ENCODE measurements at places on chromosomes 16 and 17.
A peak's percentile ranks its signal among the peaks of the same experiment; 100 is the strongest.

- no peak for DNase-seq
These were observed 13.3 kb downstream of the USP10 start for GRCh38 chr16:84712801-84713775.

DNA sequence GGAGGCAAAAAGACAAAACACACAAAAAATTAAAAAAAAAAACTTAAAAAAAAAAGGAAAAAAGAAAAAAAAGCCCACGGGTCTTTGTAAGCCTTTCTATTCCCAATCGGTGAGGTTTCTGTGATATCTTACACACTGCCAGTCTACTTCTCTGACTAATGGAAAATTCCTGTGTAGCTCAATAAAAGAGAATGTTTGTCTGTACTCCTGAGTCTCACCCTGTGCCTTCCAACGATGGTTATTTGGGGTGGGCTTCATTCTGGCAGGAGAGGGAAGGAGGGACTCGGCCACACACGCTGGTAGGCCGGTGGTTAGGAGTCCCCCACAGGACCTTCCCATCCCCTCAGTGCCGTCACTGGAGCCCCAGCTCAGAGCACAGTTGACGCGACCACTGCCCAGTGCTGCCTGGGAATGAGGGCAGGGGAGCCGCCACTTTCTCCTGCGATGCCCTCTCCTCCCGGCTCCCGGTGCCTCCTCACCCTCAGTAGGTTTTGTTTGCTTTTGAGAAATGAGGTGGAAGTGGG, 68.0 kb downstream of the AMFR start:
- DNase-seq, result peak; percentile 66

GRCh38 chr16:70753228-70753627, 47.7 kb downstream of the VAC14 start:
- DNase-seq, result no peak

DNA sequence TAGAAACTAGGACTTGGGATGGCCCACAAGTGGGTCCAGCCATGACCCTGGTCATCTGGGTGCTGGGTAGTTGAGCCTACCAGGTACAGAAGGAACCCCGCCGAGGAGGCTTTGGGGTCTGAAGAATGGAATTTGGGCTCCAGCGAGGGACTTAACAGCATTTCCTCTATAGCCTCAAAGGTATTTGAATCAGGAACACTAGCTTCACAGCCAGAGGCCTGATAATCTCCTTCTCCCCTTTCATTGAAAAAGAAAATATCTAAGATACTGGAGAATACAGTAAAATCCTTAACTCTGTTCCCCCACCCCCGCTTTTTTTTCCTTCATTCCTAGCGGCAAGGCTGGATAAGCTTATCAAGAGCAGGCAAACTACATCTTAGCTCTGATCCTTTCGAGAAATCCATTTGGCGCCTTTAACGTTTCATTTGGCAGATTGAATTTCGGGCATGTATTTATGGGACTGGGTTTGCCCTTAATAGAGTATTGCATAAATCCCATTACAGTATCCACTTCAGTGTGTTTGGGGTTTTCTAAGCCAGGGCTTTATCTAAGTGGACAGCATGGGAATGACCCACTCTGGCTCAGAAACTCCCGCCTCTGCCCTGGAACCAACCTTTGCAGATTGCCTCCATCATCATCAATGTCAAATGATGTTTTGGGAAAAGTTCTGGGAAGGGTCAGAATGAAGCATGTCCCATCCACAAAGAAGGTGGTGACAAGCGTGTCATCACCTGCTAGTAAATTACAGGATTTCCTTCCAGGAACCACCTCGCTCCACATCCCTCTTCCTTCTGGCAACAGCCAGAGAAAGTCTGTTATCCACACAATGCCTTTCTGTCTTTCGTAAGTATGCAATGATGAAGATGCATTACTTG, 36.9 kb downstream of the XYLT1 start:
- DNase-seq, result peak; percentile 50

DNA sequence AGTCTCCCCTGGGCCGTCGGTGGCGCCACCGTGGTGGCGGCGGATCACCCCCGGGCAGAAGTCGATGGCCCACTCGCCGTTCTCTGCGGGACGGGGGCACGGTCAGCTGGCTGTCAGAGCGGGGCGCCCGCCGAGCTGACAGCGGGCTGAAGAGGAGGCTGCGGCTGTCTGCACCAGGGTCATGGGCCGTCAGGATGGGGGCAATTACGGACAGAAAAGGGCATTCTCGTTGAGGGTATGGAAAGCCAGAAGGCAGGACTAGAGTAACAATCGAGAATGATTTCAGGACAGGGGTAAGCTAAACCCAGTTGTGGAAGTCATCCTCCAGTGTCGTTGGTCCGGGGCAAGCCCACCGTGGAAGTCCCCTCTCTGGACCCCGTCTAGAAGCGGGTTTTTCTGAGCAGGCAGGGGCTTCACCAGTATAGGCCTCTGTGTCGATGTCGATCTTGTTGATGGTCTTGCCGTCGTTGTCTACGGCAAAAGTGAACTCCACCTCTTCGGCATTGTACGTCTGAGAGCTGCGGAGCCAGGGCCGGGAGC, 1.7 kb downstream of the CHRNE start:
- DNase-seq, result no peak

DNA sequence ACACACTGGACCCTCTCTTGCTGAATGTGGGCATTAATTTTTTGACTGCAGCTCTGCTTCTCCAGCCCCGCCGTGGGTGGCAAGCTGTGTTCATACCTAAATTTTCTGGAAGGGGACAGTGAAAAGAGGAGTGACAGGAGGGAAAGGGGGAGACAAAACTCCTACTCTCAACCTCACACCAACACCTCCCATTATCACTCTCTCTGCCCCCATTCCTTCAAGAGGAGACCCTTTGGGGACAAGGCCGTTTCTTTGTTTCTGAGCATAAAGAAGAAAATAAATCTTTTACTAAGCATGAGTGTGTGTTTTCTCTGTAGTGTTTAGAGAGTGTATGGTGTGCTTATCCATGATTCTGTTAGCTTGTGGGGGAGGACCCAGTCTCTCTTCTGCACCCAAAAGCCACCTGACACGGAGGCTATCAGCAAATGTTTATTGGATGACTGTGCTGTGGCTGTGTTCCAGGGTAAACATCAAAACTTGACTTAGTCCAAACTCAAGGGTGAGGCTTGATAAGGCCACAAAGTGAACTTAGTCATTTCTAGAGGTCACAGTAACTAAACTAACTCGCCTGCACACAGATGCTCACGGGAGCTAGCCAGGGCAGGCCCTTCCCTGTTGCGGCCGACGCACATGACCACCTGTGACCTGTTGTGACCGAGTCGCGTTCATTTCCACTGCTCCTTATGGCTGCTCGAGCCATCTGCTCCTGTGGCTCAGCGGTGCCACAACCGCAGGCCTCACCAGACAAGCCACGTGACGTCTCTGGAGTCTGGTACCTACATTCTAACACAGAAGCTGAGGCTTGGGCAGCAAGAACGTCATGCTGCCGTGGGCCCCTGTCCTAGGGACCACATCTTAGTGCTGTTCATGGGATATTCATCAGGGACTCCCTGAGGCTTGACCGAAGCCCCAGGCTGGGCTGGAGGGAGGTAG, 9.8 kb upstream of the MED11 start:
- DNase-seq, result no peak

- no peak for DNase-seq
These were observed 599 bp downstream of the TOP3A start for GRCh38 chr17:18314059-18314730.

DNA sequence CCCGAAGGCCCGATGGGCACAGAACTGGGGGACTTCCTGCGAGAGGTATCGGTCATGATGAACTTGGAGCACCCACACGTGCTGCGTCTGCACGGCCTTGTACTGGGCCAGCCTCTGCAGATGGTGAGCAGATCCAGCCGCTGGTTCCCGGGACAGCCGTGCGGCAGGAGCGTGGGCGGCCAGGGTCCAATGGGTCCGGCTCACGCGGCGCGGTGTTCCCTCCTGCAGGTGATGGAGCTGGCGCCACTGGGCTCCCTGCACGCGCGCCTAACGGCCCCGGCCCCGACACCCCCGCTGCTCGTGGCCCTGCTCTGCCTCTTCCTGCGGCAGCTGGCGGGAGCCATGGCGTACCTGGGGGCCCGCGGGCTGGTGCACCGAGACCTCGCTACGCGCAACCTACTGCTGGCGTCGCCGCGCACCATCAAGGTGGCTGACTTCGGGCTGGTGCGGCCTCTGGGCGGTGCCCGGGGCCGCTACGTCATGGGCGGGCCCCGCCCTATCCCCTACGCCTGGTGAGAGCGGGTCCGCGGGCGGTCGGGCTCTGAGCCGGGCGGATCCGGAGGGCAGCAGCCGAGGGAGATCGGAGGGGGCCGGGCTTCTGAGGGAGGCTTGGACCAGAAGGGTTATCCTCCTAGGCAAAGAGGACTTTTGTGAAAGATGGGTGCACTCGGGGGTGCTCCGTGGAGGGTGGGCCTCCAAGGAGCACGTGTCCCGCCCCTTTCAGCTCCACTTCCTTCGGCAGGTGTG, 3.0 kb downstream of the TNK1 start:
- DNase-seq, result peak; percentile 26

DNA sequence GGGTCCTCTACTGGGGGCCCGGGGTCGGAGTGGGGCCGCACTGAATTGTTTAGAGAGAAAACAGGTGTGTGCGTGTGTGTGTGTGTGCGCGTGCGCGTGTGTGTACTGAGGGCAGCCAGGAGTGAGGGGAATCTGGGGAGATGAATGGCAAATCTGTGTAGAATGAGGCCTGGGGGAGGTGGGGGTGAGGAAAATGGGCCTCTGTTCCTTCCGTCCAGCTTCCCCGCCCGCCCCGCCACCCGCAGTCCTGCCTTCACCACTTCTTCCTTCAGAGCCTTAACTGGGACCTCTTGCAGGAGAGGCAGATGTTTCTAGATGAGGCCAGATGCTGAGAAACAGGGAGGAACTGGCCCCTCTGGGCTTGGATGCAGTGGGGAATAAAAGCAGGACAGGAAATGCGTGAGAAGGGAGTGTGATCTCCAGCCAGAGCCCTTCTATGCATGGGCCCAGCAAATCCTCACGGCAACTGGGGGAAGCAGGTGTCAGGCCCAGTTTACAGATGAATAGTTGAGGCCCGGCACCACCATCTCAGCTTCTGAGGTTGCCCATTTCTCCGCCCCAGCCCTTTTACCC, 29.7 kb upstream of the NGFR start:
- DNase-seq, result no peak

DNA sequence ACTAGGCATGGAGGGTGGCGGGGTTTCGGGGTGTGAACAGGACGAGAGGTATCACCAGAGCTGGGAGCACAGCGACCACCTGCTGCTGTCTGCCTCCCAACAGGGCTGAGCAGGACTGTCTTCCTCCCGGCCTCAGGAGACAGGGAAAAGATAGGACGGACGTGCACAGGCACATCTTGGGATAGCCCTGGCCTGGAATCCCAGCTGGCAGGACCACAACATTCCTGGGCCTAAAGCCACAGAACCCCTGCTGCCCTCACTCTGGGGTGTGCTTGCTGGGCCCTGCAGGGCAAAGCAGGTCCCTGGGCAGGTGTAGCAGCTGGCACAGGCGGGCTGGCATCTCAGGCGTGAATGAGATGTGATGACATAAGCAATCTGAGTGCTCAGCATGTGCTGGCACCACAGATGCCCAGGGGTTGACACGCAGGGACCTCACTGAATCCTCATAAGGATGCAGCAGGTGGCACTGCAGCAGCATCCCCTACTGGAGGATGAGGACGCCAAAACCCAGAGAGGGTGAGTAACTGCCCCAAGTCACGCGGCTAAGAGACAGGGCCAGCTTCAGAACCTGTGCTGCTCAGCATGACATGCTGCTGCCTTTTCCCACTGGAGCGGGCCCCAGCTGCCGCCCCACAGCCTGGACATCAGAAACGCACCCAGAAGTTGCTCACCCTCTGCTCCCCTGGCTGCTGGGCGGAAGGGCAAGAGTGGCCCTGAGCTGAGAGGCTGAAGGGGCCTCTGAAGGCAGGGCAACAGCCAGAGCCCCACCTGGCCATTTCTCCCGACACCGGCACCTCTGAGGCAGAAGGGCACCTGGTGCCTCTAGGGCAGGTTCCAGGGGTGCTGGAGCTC, 7.1 kb downstream of the CORO7 start:
- DNase-seq, result no peak

DNA sequence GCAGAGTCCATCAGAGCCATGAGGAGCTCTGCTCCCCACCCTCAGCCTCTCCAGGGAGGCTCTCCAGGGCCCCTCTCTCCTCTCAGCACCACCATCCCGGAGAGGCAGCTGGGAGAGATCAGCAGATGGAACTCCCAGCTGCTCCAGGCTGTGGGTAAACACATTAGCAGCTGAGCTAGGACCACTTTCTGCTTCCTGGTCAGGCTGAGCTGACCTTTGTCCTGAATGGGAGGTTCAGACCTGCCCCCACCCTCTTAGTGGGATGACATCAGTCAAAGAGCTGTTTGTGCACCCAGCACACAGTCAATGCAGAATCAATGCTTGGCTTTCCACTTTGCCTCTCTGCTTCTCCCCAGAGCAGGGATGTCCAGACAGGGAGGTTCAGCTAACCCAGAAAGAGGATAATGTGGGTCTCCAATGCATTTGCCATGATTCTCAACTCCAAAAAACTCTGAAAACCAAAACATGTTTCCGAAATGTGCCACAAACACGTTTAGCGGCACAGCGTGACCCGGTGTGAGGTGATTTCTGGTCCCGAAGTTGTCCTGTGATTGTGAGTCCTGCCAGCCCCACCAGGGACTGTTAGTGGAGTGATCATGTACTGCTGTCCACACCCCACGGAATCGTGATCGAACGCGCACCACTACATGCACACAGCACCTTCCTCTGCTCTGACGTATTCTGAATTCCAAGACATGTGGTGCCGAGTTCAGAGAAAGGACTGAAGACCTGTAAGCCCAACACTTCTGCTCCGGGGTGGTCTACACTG, 6.7 kb downstream of the GPR142 start:
- no peak for DNase-seq

DNA sequence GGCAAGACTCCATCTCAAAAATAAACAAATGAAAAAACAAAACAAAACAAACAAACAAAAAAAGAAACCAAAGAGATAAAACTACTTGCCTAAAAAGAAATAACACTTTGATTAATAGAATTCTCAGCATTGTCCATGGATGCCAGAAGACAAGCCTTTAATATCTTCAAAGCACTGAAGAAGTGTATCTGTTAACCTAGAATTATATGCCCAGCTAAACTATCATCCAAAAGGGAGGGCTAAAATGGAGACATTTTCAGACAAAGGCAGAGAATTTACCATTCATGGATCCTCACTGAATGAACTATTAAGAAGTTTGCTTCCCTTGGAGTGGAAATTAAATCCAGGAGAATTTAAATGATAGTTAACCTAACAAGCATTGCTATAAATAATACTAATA, 130.1 kb upstream of the SEC14L1 start:
- no peak for DNase-seq

DNA sequence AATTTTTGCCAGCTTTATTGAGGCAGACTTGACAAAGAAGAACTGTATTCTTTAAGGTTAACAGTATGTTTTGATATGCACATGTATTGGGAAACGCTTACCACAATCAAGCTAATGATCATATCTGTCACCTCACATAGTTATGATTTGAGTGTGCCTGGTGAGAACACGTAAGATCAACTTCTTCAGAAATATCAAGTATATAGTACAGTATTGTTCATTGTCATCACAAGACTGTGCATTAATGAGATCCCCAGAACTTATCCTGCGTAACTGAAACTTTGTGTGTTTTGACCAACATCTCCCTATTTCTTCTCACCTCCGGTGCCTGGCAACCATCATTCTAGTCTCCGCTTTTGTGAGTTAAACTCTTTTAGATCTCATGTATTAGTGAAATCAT, 756.4 kb upstream of the EEF2KMT start:
- DNase-seq, result no peak

All from fibroblast of upper back skin (primary cell).